ENCODE measurements at places on chromosomes 3 and 15.
A peak's percentile ranks its signal among the peaks of the same experiment; 100 is the strongest.

DNA sequence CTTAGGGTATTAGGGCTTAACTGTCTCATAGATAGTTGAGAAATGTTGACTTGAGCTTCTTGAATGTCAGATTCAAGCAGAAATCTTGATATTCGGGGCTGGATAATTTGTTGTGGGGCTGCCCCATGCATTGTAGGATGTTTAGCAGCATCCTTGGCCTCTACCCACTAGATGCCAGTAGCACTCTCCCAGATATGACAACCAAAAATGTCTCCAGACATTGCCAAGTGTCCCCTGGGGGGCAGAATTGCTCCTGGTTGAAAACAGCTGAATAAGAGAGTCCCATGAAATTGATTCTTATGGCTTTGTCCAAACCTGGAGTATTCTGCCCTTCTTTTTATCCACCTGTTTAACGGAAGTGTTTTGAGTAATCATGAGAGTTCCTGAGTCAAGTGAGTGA is 15.9 kb upstream of the LCMT2 start:
- no peak for DNase-seq

- no peak for DNase-seq
Measured at GRCh38 chr15:91320101-91320500, 220.0 kb downstream of the SV2B start.

- DNase-seq, result no peak
Measured at GRCh38 chr3:55549177-55549576, 62.1 kb upstream of the WNT5A start.

- peak; percentile 90 for DNase-seq
Measured at GRCh38 chr3:16884084-16884747, 539 bp upstream of the PLCL2 start.

GRCh38 chr3:97235179-97235578 is 420.8 kb downstream of the EPHA6 start:
- DNase-seq, result no peak

- DNase-seq, result no peak
Measured at GRCh38 chr3:8443829-8444791, 57.5 kb upstream of the LMCD1 start.

All from activated CD8-positive, alpha-beta memory T cell treated with anti-CD3 and anti-CD28 coated beads, Interleukin-2, amount 50 U/mL, for 48 hours (primary cell).